ENCODE measurements at places on chromosomes 11 and 22.

DNA sequence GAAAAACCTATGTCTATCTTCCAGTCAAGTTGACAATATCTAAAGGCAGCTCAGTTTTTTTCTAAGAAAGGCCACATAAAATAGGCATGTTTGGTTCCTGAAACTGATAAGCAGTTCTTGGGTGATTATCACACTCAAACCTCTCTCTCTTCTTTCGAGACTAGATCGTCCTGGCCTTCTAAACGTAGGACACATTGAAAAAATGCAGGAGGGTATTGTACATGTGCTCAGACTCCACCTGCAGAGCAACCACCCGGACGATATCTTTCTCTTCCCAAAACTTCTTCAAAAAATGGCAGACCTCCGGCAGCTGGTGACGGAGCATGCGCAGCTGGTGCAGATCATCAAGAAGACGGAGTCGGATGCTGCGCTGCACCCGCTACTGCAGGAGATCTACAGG lies 15.1 kb downstream of the CDPF1 start:
- H3K4me1 ChIP-seq, result peaks cover 4% of the 10 kb centered on the region
- H3K36me3 ChIP-seq, result no peaks in the 10 kb centered on the region
- no peak for DNase-seq

GRCh38 chr22:45551310-45552016 lies 48.8 kb downstream of the FBLN1 start:
- H3K27me3 ChIP-seq, result no peaks in the 10 kb centered on the region
- DNase-seq, result no peak
- H3K4me3 ChIP-seq, result no peak overlapping the region
- H3K4me1 ChIP-seq, result no peaks in the 10 kb centered on the region

GRCh38 chr11:68828155-68828931 lies 13.4 kb downstream of the CPT1A start:
- no peaks in the 10 kb centered on the region for H3K27me3 ChIP-seq
- H3K4me3 ChIP-seq, result no peak overlapping the region
- H3K36me3 ChIP-seq, result no peaks in the 10 kb centered on the region
- DNase-seq, result no peak
- H3K4me1 ChIP-seq, result peaks cover 17% of the 10 kb centered on the region

GRCh38 chr22:34950489-34950888 lies 115.5 kb upstream of the ISX start:
- H3K4me3 ChIP-seq, result no peak overlapping the region
- no peaks in the 10 kb centered on the region for H3K4me1 ChIP-seq
- DNase-seq, result no peak
- no peak overlapping the region for H3K27ac ChIP-seq
- H3K36me3 ChIP-seq, result no peaks in the 10 kb centered on the region
- no peaks in the 10 kb centered on the region for H3K27me3 ChIP-seq

DNA sequence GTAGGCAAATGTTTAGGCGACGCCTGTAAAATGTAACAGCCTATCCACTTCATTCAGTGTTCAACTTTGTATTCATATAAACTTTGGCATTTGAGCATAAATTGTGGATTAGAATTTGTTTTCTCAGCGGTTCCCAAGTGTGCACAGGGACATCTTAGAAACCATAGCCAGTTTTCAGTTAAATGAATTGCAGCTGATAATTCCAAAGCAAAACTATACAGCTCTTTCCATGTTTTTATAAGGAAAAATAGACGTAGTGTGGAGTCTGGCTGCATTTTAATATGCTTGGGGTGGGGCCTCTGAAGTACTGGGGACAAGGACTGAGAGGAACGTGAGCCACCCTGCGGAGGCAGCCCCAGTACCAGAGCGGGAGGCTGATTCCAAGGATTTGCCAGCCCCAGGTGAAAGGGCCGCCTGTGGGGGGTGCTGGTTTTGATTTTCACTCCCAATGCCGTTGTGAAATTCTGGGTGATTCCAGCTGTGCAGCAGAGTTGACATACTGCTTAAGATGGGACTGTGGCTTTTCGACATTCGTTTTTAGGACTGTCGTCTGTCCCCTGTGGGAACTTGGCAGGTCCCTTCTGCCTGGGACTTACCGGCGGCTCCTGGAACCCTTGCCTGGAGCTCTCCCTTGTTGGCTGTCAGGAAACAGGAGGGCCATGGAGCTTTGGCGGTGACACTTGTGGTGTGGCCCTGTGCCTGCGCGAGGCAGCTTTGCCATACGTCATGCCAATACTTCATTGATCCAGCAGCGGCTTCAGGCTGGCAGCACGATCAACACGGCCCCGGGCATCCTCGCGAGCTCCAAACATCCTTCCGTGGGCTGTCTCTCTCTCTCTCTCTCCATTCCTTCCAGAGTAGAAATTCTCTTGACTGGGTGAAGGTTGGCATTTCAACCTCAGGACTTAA lies 370.9 kb downstream of the TBC1D22A start:
- no peak overlapping the region for H3K27ac ChIP-seq
- DNase-seq, result no peak
- H3K36me3 ChIP-seq, result peaks cover 1% of the 10 kb centered on the region
- no peak overlapping the region for H3K4me3 ChIP-seq
- H3K4me1 ChIP-seq, result no peaks in the 10 kb centered on the region

Data from GM12878 (cell line).